ENCODE measurements at places on chromosomes 7 and 10.

DNA sequence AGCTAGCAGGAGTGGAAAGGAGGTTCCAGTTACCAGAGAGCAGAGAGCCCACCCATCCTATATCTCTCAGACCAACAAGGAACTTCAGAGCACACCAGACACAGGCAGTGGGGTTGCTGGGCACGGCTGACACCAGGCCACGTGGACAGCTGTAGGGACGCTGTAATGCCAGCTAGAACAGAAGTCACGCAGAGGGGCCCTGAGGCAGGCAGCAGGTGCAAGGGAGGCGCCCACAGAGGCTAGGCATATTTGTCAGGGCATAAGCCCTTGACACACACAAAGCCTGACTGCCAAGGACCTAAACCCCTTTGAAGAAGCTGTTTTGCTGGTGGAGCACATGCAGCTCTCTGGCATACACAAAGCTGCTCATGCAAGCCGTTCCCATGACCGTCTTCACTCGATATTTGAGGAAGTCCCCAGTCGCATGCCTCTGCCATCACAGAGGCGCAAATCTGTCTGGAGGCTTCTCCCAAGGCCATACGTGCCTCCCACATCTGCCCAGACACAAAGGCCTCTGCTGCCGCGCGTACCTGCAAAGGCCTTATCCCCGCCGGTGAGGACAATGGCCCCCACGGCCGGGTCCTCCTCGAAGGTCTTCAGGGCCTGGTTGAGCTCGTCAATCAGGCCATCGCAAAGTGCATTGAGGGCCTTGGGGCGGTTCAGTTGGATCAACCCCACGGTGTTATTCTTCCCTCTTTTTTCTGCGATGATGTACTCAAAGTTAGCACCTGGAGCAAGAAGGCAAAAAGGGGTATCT, 2.9 kb downstream of the ECHS1 start:
- peaks cover 7% of the 10 kb centered on the region for H3K4me1 ChIP-seq
- peaks cover 3% of the 10 kb centered on the region for H3K27me3 ChIP-seq
- DNase-seq, result no peak
- H3K36me3 ChIP-seq, result peaks cover 5% of the 10 kb centered on the region

DNA sequence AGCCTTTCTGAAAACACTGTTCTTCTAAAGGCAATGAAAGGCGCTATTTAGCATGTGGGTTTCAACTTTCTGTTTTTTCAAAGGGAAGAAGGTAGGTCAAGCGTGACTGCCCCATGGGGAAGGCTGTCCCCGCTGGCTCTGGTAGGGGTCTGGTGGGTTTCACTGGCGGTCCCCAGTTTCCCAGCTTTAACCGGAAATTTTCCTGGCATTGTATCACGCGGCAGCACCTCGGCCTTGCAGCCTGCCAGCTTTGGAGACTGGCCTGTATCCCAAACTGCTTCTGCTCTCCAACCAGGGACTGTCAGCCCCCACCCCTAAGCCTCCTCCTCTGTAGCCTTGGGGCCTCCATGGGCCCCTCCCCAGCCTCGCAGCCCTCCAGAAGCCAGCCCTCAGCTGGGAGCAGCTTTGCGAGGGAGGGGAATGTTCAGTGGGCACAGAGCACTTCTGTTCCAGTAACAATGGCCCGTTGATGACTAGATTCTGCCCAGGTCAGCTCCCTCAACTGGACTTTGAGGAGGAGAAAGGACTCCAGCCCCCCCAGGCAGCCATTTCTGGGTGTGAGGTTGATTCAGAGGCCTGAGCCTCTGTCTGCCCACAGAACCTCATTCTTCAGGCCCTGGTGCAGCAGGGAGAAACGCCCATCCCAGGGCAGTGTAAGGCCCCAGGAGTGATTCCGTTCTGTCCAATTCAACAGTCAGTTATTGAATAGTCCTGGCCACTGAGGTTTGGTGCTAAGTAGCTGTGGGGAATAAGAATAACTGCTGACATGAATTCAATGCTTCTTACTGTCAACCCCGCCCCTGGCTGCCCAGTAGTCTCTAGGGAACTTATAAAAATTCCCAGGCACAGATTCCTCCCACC, 17.1 kb downstream of the CHST3 start:
- H3K4me1 ChIP-seq, result peaks cover 12% of the 10 kb centered on the region
- no peak overlapping the region for H3K27ac ChIP-seq
- no peak overlapping the region for H3K4me3 ChIP-seq
- DNase-seq, result no peak

DNA sequence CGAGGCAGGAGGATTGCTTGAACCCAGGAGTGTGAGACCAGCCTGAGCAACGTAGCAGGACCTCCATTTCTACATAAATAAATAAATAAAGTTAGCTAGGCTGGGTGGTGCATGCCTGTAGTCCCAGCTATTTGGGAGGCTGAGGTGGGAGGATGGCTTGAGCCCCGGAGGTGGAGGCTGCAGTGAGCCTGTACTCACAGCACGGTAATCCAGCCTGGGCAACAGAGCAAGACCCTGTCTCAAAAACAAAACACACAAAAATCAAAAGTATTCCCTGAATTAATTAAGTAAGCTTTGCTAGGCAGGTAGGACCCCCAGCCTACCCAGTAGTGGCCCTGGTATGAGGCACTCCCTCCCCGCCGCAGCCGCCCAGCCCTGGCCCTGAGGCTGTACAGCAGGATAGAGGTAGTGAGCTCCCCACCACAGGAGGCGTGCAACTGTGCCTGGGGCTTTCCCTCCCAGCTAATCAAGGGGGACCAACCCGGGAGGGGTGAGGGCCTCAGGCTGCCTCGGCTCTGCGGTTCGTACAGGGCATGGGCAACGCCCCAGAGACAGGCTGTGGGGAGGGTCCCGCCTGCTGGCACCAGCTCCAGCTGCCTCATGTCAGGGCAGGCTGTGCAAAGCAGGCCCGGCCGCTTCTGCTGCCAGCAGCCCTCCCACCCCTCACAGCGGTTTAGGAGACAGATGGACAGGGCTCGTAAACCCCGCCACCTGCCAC, 1.0 kb upstream of the CYP2W1 start:
- H3K27me3 ChIP-seq, result no peaks in the 10 kb centered on the region
- DNase-seq, result no peak
- H3K4me1 ChIP-seq, result no peaks in the 10 kb centered on the region
- no peaks in the 10 kb centered on the region for H3K36me3 ChIP-seq
- no peak overlapping the region for H3K4me3 ChIP-seq

DNA sequence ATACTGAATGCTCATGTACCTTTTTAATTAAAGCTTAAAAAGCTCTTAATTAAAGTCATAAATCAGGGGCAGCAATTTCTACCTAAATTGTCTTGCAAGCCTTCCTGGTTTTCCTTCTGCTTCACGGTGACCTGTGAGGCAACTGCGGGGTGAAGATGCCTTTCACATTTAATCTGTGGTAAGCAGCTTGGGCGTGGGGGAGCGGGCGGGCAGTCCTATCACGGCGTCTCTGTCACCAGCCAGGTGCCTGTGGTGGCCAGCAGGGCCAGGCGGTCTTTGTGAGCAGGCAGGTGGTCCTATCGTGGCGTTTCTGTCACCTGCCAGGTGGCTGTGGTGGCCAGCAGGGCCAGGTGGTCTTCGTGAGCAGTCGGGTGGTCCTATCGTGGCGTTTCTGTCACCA, 269.2 kb upstream of the PPP2R2D start:
- H3K4me1 ChIP-seq, result no peaks in the 10 kb centered on the region
- no peak overlapping the region for H3K27ac ChIP-seq
- H3K4me3 ChIP-seq, result no peak overlapping the region
- H3K27me3 ChIP-seq, result peaks cover 2% of the 10 kb centered on the region

- H3K27ac ChIP-seq, result no peak overlapping the region
- no peaks in the 10 kb centered on the region for H3K36me3 ChIP-seq
- H3K27me3 ChIP-seq, result peaks cover 2% of the 10 kb centered on the region
- H3K4me1 ChIP-seq, result peaks cover 2% of the 10 kb centered on the region
- no peak overlapping the region for H3K4me3 ChIP-seq
- DNase-seq, result no peak
Measured at GRCh38 chr7:47765373-47765979, 182.8 kb downstream of the PKD1L1 start.

DNA sequence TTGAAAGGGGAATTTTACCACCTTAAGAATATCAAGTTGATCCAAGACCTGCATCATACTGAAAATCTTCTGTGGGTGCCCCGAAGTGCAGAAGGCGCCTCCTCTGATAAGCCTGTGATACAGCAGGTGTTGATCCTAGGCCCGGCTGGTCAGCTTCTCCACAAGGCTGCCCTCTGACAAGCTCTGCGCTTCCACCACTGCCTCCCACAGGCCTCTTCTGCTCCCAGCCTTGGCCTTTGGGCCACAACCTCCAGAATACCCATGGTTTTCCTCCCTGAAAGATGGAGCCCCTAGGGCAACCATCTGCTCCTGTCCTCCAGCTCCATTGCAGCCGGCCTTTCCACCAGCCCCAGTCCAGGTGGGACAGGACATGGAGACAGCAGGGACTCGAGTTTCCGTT, 5.6 kb upstream of the OGDHL start:
- no peak overlapping the region for H3K27ac ChIP-seq
- no peaks in the 10 kb centered on the region for H3K36me3 ChIP-seq
- DNase-seq, result no peak
- H3K4me1 ChIP-seq, result no peaks in the 10 kb centered on the region

GRCh38 chr7:101626069-101626671, 2.9 kb downstream of the MYL10 start:
- no peaks in the 10 kb centered on the region for H3K4me1 ChIP-seq
- H3K27ac ChIP-seq, result no peak overlapping the region
- no peaks in the 10 kb centered on the region for H3K36me3 ChIP-seq
- peaks cover 3% of the 10 kb centered on the region for H3K27me3 ChIP-seq
- no peak for DNase-seq
- no peak overlapping the region for H3K4me3 ChIP-seq

- DNase-seq, result no peak
- H3K4me3 ChIP-seq, result no peak overlapping the region
Measured at GRCh38 chr7:155545348-155545747, 1.0 kb downstream of the CNPY1 start.

DNA sequence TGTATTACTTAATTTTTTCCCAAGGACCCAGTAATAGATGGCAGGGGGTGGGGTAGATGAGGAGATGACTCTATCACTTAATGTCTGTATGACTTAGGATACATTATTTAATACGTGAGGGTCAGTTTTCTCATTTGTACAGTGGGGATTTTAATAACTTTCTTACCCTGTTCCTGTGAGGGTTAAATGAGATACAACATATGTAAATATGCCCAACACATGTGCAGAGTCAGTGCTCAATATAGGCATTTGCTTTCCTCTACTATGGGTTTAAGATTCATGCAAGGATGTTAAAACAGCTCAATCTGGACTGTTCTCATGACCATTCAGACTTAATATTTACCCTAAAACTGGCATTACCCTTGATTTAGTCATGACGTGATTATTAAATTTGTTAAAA, 31.2 kb downstream of the ST7 start:
- no peaks in the 10 kb centered on the region for H3K4me1 ChIP-seq
- no peak for DNase-seq
- H3K27ac ChIP-seq, result no peak overlapping the region
- no peaks in the 10 kb centered on the region for H3K36me3 ChIP-seq
- no peaks in the 10 kb centered on the region for H3K27me3 ChIP-seq
- H3K4me3 ChIP-seq, result no peak overlapping the region

DNA sequence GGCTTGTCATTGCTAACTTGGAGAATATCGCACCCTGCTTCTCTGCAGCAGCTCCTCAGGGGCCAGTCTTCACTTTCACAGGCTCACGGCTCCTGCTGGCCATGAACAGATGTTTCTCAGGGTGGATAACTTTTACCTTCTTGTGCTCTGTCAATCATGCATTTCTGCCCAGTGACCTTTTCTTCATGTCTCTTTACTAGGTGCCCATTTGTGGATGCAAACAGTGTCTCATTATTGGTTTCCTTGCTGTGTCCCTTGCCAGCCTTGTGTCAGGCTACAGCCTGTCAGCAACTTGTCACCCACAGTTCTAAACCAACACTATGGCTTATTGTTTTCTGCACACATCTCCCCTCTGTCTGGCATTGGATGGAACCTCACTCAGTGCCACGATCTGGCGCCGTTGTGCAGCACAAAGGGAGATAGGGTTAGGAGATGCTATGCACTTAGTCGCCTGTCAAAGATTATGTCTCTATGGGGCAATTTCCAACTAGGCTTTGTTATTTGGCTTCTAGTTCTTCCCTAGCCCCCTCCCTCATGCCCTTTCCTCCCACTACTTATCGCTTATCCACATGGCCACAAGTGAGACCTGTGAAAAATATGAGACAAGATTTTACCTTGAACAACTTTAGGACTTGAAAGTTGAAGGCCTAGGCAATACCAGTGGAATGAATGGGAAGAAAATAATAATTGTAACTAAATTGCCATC, 45.7 kb upstream of the NXPH1 start:
- peaks cover 22% of the 10 kb centered on the region for H3K27me3 ChIP-seq
- no peak for DNase-seq
- no peaks in the 10 kb centered on the region for H3K36me3 ChIP-seq
- H3K27ac ChIP-seq, result no peak overlapping the region

GRCh38 chr7:42972699-42973500, 40.7 kb downstream of the MRPL32 start:
- no peaks in the 10 kb centered on the region for H3K4me1 ChIP-seq
- peaks cover 8% of the 10 kb centered on the region for H3K27me3 ChIP-seq
- no peak overlapping the region for H3K27ac ChIP-seq
- no peak for DNase-seq

GRCh38 chr10:109881769-109882057, 41.6 kb downstream of the XPNPEP1 start:
- no peaks in the 10 kb centered on the region for H3K27me3 ChIP-seq
- peak overlapping the region; percentile 7 for H3K27ac ChIP-seq
- no peak overlapping the region for H3K4me3 ChIP-seq
- peaks cover 38% of the 10 kb centered on the region for H3K36me3 ChIP-seq

DNA sequence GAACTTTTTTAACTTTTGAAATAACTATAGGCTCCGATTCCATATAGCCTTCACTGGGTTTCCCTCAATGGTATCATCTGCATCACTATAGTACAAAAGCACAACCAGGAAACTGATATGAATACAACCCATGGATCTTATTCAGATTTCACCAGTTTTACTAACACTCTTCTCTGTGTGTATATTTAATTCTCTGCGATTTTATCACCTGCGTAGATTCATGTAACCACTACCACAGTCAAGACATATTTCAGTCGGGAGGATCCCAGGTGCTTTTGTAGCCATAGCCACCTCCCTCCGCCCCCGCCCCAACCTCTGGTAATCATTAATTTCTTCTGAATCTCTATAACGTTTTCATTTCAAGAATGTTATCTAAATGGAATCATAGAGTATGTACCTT, 82.8 kb upstream of the C7orf33 start:
- DNase-seq, result no peak
- no peak overlapping the region for H3K4me3 ChIP-seq
- H3K4me1 ChIP-seq, result peaks cover 11% of the 10 kb centered on the region
- peaks cover 17% of the 10 kb centered on the region for H3K27me3 ChIP-seq
- H3K27ac ChIP-seq, result no peak overlapping the region
- no peaks in the 10 kb centered on the region for H3K36me3 ChIP-seq

All from T-helper 2 cell treated with Interferon-gamma antibody and Interleukin-4, amounts not matched to agents 5 μg/mL and 100 μg/mL, for 36 hours (primary cell).